ENCODE measurements at places on chromosomes 6 and 20. TPM values are rescaled to one million over a fixed set of nuclear protein-coding genes. Genes with fewer than 3 reads are reported as not detected.

The FAM135A gene
- polyA plus RNA-seq: 7.5 TPM

DNA sequence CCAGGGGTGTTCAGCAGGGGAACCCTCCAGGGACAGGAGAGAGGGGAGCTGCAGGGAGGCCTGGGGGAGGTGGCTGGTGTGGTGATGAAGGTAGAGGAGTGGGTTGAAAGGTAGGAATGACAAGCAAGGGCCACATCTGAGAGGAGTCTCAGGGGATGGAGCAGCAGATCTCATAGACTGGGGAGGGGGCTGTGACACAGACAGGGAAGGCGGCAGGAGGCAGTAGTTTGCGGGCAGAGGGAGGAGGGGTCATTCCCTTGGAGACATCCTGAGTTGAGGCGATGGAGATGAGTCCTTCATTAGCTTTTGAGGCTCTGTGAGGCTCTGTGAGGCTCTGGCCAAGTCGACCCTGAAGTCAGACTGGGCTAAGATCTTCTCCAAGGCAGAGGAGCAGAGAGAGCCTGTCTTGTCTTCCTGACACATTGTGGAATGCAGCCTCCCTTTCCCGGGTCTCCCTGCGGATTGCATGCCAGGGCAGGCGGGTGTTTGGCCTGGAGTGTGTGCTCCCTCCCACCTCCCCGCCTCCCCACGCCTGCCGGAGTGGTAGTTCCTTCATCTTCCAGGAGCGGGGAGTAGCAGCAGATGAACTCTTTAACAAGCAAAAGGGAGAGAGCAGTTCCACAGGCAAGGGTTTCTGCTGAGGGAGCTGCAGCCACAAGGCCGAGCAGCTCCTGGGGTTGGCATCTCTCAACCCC lies 34.3 kb upstream of the MLN start:
- no peak overlapping the region for H3K4me3 ChIP-seq
- no peaks in the 10 kb centered on the region for H3K27me3 ChIP-seq
- no peaks in the 10 kb centered on the region for H3K4me1 ChIP-seq
- H3K27ac ChIP-seq: no peak overlapping the region
- DNase-seq: no peak
- no peaks in the 10 kb centered on the region for H3K36me3 ChIP-seq

GRCh38 chr6:139597087-139597763 lies 222.8 kb upstream of the CITED2 start:
- no peak overlapping the region for H3K4me3 ChIP-seq
- no peak for DNase-seq

DNA sequence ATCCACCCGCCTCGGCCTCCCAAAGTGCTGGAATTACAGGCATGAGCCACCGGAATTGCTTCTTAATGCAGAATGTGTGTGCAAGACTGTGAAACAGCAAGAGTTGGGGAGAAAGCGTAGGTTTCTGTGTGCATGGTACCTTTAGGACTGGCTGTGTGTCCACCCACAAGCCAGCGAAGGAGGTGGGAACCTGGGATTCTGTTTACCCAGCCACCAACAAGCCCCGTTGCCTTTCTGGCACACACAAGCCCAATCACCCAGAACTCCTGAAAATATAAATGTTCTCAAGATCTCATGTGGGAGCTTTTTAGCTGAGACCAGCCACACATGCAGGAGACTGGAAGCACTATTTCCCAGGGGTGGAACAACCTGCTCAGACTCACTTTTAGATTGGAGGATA lies 4.9 kb upstream of the RNF24 start:
- H3K36me3 ChIP-seq: no peaks in the 10 kb centered on the region
- no peak overlapping the region for H3K4me3 ChIP-seq
- no peaks in the 10 kb centered on the region for H3K4me1 ChIP-seq
- H3K27ac ChIP-seq: no peak overlapping the region
- no peaks in the 10 kb centered on the region for H3K27me3 ChIP-seq

Measured in pancreas (tissue), 10 donors.